ENCODE measurements at places on chromosomes 12 and 14.
A peak's percentile ranks its signal among the peaks of the same experiment; 100 is the strongest.

DNA sequence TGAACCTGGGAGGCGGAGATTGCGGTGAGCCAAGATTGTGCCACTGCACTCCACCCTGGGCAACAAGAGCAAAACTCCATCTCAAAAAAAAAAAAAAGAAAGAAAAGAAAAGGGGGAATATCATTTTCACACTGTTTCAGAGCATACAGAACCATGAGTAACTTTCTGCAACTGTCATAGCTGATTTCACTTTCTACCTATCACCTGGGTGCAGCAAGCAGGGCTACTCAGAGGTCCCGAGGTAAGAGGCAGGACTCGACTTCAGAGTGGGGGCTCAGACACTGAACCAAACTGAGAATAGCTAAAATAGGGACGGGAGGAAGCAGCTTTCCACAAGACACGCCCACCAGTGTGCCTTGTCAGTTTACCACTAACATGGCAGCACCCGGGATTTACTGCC lies 29.8 kb downstream of the OR10P1 start:
- DNase-seq, result no peak

- DNase-seq, result peak; percentile 62
Observed at GRCh38 chr12:111757361-111758119, 9.2 kb upstream of the ALDH2 start.

DNA sequence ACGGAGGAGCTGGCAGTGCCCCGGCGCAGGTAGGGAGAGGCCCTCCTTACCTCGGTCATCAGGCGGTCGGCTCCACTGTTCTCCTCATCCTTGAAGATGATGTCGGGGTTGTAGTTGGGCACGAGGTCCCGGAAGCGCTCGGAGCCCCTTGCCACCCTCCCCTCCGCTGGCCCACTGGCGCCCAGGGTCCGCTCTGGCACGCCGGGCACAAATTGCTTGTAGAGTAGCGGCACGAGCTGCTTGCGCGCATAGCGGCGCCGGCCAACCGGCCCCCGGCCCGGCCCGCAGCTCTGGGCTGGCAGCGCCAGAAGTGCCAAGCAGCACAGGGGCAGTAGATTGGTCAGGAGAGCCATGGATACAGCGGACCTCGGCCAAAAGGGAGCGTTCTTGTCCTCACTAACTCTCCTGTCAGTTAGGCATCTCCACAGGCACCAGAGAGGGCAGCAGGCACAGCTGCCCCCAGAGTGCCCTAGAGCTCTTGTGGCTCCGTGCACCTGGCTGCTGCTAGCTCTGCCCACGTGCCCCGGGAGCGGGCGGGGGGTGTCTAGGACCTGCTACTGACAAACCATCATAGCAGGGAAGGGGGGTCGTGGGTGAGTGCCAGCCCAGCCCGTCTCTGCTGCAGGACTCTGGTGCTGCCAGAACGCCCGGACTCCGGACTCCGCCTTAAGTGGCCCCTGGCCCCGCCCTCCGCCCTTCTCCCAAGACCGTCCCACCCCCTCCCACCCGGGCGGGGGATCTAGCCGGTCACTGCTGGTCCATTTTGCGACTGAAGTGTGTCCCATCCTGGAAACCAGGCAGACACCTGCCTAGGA lies at the start of gene DHH:
Gene DHH (minus strand): TSS at position 642 of the 815 bp plus-strand sequence. CDS start 289 bp downstream, at position 353.
- no peak for DNase-seq

- DNase-seq, result no peak
Observed at GRCh38 chr12:63521706-63522105, 146.6 kb downstream of the DPY19L2 start.

DNA sequence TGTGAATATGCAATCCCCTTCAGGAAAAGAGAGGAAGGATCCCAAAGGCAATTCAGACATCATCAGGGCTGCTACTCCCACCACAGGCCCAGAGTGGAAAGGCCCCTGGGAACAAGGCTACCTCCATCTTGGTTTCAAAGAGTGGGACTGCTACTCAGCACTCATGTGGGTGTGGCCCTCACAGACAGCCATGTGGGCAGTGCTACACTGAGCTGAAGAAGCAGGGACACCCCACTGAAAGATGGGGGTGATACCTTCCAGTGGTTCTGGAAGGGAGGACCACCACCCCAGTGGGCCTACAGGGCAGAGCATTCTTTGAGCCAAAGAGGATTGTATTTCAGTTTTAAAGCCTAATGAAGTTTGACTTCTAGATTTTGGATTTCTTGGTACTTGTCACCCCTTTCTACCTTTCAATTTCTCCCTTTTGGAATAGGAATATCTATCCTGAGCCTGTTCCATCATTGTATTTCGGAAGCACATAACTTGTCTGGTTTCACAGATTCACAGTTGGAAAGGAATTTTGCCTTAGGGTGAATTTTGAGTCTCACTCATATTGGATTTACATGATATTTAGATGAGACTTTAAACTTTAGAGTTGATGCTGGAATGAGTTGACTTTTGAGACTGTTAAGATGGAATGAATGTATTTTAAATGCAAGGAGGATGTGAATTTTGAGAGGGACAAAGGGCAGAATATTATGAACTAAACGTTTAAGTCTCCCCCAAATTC lies 16.5 kb upstream of the LTA4H start:
- DNase-seq, result no peak

- no peak for DNase-seq
Observed at GRCh38 chr12:95590775-95591174, 39.5 kb upstream of the USP44 start.

GRCh38 chr14:84477996-84478395 lies 1051.9 kb upstream of the FLRT2 start:
- no peak for DNase-seq

- peak; percentile 82 for DNase-seq
Observed at GRCh38 chr12:116910645-116911451, at the start of gene FBXW8. TSS of gene FBXW8 (plus strand) at chr12:116910950. CDS start at chr12:116911038, 88 bp downstream.

DNA sequence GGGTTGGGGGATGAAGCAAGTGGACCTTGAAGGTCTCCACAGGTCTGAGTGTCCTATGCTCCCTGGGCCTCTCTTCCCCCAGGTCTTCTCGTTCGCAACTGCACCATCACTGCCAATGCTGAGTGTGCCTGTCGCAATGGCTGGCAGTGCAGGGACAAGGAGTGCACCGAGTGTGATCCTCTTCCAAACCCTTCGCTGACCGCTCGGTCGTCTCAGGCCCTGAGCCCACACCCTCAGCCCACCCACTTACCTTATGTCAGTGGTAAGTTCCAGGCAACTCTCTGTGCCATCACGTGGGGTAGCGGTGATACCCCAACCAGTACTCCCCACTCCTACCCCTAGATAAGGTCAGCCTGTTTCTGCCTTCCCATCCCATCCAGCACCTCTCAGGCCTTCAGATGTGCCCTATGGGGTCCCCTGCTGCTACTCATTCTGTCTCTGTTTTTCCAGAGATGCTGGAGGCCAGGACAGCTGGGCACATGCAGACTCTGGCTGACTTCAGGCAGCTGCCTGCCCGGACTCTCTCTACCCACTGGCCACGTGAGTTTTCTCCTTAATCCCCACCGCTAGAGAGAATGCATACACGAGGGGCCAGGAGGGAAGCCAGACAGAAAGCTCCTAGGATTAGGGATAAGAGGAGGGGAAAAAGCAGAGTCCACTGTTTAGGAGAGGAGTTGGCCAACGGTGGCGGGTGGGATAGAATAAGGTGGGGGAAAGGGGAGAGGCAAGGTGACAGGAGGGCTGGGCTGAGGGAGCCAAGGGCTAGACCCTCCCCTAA lies 1.6 kb upstream of the TAPBPL start:
- no peak for DNase-seq

Measured in GM10248 (cell line).